NCI-H526 treated with DMSO at 0.1 percent for 48 hours (cell line): ENCODE measurements at places on chromosomes 2 and 18.
A peak's percentile ranks its signal among the peaks of the same experiment; 100 is the strongest.

GRCh38 chr2:32902986-32903385 lies 43.8 kb upstream of the LTBP1 start:
- DNase-seq, result no peak

DNA sequence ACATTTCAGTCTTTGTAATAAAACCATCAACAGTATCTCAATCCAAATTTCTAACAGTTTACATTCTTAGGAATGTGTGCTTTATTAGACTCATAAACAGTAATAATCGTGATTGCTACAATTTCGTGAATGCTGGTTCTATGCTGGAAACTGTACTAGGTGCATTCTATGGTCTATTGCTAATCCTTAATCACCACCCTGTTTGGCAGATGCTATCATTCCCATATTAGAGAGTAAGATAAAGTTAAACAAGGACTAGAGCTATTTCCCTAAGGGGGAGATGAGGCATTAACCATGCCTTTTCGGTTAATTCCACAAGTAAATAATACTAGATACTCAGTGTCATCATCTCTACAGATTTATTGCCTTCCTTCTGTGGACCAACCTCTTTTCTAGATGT lies 244.0 kb downstream of the PAX3 start:
- no peak for DNase-seq

- peak; percentile 21 for DNase-seq
These were observed 27.2 kb upstream of the EML4 start for GRCh38 chr2:42141687-42142546.

DNA sequence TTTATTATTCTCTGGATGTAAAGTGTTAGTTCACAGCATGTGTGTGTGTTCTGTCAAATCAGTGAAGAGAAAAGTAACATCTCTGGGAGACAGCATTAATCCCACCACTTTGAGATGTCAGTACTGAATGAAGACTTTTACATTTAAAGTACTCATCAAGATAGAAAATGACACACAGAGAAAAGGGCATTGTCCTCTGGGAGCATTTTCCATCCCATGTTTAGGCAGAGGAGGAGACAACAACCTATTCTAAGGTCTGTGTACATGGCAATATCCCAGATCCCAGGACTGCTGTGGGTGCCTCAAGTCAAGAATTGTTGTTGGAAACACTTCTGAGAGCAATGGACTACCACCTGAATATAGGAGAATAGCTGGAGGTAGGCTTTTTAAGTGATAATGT lies 201.5 kb downstream of the PPP1R1C start:
- no peak for DNase-seq

DNA sequence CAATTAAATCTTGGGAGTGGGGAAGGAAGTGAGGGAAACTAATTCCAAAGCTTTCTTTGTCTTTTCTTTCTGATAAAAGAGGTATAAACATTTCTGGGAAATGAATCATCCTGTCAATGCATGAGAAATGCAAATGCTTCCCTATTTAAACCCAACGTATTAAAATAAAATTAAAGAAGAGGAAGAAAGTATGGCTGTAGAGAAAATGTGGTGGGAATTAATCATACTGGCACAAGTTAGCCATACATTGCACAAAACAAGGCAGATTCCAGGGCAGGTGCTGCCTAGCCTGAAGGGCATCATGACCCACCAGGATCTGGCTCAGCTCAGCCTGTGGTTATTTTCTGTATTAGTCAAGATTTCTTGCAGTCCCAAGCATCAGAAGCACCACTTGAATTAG lies 338.0 kb downstream of the NYAP2 start:
- no peak for DNase-seq

DNA sequence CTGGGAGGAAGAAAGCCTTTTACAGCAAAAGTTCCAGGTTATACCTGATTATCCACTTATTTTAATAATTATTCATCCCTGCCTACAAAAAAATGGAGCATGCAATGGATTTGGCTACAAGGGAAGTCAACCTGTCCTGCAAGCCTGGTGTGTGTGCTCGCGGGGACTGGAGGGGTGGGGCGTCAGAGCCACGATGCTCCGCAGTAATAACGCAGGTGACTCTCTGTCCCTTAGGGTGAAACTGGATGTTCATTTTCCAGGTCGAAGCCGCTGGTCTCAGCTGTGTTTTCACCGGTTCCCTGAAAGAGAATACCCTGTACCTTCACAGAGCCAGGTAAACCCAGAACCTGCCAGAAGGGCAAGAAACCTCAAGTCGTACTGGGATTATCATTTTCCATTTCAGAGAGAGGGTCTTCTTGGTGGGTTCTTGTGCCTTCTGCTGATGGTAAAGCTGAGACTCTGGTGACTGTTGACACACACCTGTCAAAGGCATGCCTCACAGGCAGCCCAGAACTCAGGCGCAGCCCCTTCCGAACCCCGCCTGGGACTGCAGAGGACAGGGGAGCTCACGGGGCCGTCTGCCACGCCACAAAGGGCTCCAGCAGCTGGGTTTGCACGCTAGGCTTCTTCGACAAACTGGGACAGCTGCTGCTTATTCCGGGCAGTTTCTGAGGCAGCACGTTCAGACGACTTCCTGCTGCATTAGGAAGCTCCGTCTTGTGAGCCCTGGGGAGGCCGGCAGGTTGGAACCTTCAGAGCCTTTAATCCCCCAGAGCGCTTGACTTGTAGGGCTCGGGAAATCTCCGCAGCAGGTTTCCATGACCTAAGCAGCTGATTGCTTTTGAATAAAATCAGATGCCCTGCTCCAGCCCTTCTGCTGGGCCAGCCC lies 58.6 kb downstream of the KCNG2 start:
- DNase-seq, result no peak

- DNase-seq, result no peak
These were observed 87.8 kb upstream of the TMEM17 start for GRCh38 chr2:62593825-62594224.

GRCh38 chr2:30776831-30777635 lies 30.2 kb downstream of the CAPN13 start:
- no peak for DNase-seq

GRCh38 chr2:31406593-31407385 lies 7.8 kb downstream of the XDH start:
- DNase-seq, result no peak

- no peak for DNase-seq
These were observed 34.1 kb downstream of the CCBE1 start for GRCh38 chr18:59663096-59663495.

- DNase-seq, result no peak
These were observed 10.7 kb downstream of the ZAP70 start for GRCh38 chr2:97724073-97724410.

- DNase-seq, result no peak
These were observed 48.8 kb downstream of the TMEM163 start for GRCh38 chr2:134669731-134670669.

GRCh38 chr2:151052850-151053660 lies 208.6 kb downstream of the RBM43 start:
- DNase-seq, result no peak

DNA sequence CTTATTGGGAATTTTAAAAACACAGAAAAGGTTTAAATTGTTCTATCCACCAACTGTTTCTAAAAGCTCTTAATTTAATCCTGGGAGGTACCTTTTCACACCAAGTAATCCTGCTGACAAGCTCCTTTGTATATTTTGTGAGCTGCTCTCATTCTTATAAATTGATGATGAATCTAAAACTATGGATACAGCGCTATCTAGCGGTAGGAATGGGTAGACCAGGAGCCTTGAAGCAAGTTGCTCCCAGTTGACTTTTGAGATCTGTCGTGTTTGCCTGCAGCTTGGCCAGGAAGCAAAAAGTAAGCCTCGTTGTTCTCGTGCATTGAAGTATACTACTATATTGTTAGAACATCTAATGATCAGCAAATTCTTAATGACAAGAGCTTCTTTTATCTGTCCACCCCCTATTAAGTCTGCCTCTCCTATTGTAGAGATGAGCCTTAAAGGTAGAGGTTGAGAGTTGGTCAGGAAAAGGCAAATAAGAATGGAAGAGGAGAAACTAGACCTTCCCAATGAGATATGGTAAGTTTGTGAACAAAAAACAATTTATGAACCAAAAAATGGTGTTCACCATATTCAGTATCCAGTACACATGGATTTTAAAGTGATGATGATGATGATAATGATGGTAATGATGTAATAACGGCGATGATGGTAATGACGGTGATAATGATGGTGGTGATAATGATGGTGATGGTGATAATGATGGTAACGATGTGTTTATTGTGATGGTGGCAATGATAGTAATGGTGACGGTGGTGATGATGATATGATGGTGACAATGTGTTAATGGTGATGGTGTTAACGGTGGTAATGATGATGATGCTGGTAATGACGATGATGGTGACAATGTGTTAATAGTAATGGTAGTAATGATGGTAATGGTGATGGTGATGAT lies 212.1 kb upstream of the NCKAP5 start:
- DNase-seq, result peak; percentile 40

GRCh38 chr2:220455351-220455990 lies 828.0 kb downstream of the SLC4A3 start:
- no peak for DNase-seq

DNA sequence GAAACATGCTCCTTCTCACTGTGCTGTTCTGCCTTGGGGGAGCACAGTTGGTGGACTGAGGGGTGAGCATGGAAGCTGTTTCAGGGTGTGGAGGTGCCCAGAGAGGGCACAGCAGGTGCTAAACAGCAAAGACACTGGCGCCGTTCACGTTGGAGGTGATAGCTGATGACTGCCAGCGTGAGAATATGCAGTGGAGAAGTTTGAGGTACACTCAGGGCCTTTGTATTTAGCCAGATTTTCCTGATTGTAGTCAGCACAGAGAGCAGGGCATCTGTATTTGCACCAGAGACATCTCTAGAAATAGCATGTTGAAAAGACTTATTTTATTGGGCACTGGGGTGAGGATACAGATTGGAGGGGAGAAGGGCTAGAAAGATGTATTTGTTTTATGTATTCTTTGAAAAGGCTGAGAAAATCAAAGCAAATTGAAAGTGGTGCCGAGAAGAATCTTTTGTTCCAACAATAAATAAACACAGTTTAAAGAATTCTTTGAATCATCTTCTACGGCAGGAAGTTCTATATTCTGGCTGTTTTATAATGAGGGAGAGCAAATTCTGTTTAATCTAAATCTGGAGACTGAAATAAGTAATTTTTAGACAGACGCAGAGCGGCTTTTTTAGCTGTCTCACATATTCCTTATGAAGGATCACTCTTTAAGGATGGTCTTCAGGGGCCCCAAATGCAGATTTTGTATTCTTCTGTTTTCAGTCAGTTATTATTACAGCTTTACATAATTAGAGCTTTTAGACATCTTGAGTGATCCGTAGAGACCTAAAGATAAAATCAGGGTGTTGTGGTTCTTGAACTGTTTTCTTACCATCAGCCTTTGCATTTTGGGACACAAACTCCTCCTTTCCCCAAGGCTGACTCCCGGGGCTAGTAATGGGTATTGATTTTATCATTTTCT lies 7.1 kb downstream of the ZNF532 start:
- DNase-seq, result no peak

GRCh38 chr2:186534406-186534805 lies 48.3 kb downstream of the ZC3H15 start:
- no peak for DNase-seq

DNA sequence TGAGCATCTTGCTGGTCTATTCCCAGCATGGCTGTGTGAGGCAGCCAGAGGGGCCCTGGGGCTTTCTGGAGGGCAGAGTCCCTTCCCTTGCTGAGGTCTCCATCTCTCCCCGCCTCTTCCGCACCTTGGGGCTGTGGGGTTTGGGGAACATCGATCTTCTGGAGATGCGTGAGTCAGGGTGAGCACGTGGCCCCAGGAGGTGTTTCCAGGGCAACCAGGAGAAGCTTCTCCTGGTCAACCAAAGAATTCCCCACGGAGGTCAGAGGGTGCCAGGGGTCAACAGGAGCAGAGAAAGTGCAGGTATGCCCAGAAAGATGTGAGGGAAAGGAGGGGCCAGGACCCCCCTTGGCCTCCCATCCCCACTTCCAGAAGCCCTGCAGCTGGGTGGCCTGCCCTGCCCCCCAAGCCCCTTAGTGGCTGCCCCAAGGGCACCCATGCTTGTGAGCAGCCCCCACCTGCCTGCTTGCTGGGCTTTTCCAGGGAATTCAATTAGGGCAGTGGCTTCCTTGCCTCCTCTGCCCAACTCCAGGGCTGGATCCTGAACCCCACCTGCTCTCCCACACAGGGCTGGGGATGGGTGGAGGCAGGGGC lies 2.8 kb upstream of the PROM2 start:
- no peak for DNase-seq

DNA sequence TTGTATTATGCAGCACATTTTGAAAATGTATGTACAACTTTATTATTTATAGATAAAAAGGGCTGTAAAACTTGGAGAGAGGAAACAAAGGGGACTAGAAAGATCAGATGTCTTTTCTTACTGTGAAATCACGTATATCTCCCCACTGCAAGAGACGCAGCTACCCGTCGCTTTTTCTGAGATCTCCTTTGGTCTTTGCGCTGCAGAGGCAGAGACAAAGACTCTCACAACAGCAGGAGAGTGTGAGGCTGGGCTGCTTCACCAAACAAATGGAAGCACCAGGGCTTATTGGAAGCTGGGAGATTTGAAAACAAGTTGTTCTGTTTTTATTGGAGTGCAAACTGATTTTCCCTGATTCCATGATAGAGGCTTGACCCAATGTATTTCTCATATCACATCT lies 129.0 kb upstream of the PARD3B start:
- DNase-seq, result no peak

DNA sequence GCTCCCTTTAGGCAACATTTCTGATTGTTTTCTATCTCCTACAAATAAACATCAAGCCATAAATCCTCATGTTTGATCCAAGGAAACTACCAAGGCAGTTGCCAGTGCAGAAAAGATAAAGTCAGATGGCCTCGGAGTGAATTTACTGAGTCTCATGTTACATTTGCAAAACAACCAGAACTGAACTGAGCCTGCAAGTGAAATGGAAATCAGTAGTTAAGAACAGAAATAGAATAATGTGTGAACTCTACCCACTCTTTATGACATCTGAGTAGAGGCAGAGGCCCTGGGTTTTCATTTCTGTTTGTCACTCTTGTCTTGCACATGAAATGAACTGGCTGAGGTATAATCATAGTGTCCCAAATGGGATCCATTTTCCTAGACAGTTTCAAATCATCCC lies 20.4 kb upstream of the DAPL1 start:
- DNase-seq, result peak; percentile 71

DNA sequence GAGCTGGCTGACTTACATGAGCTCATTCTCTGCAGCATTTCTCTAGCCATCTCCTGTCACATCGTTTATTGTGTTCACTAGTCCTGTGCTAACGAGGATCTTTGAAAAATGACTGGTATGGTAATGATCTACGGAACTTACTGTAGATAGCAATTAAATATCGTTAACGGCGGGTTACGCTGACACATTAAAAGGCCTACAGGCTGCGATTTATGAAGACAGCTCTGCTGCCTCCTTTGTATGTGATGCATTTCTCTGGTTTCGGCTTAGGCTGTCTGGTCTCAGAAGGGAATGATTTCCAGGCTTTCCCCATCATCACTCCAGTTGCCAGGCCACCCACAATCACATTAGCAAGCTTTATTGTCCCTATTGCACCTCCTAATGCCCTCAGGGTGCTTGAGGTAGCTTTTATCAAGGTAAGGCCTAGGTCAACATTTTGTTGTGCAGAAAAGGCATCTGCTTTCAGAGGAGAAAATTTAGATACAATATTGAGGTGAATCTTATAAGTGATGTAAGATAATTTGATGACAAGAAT lies 284.4 kb downstream of the SOX11 start:
- DNase-seq, result no peak

GRCh38 chr2:211367711-211368110 lies 811.3 kb downstream of the CPS1 start:
- DNase-seq, result no peak
